ENCODE measurements at places on chromosomes 2 and 18.

- no peak for DNase-seq
Observed at GRCh38 chr2:120930864-120931263, 195.2 kb downstream of the GLI2 start.

DNA sequence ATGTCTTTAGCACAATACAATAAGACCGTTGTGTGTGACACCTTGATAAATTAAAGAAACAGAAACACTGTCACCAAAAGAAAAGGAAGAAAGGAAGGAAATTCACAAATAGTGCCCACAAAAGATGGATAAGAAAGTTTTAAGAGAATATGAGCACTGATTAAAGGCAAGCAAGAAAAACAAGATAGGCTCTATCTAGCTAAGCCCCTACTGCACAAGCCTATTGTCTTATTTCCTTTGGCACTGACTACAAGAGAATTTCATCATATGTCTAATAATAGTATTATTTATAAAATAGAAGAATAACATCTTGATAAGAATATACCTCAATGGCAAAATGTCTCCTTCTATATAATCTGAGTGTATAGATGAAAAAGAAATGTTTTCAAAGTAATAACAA, 335.7 kb downstream of the NCKAP5 start:
- DNase-seq: no peak

- DNase-seq: no peak
Observed at GRCh38 chr2:150575861-150576260, 88.4 kb upstream of the RND3 start.

GRCh38 chr2:219323434-219323833, 9.1 kb downstream of the RESP18 start:
- no peak for DNase-seq

DNA sequence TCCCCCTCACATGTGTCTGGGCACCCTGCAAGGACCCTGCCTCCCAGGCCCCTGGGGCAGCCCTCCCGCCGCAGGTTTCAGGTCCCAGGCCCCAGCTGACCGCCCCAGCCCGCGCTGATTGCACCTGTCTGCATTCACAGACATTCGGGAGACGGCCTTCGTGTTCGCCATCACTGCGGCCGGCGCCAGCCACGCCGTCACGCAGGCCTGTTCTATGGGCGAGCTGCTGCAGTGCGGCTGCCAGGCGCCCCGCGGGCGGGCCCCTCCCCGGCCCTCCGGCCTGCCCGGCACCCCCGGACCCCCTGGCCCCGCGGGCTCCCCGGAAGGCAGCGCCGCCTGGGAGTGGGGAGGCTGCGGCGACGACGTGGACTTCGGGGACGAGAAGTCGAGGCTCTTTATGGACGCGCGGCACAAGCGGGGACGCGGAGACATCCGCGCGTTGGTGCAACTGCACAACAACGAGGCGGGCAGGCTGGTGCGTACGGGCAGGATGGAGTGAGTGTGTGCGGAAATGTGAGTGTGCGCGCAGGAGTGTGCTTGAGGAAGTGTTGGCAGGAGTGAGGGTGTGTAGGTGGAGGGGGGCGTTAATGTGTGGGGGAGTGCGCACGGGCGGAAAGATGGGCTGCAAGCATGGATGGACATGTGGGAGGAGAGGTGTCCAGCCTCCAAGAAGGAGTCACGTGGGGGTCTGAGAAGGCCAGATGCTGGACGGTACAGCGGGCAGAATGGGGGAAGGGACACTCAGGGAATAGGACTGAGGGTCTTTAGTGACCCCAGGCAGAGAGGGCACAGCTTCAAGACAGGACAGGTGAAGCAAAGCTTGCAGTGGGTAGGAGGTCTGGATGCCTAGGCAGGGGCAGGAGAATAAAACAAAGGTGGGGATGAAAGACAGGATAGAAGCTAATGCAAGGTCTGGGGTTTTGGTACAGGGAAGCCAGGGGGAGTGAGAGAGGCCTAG, 9.0 kb upstream of the WNT10A start:
- DNase-seq: no peak

DNA sequence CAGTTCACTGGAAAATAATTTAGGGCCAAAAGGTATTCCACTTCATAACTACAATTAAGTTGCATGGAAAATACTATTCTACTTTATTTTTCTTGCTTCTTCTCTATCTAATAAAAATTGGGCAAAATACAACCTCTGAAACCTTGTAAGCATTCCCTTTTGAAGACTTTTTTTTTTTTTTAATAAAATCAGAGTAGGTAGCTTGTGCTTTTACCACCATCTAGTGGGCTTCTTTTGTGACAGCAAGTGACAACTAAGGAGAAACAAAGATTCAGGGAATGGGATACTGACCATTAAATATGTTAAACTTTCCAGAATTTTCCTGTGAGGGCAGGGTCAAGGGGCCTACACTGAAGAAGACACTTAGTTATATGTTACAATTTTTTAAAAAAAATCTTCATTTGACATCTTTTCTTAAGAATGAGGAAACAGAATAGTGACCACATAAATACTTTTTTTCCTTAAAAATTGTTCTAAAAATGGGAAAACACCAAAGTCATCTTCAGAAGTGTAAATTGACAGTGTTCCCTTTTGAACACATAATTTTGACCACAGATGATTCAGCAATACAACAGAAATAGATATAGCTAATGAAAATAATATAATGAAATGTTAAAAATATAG, 1183.2 kb upstream of the ACVR2A start:
- DNase-seq: peak; percentile 66

- DNase-seq: no peak
Observed at GRCh38 chr2:235510318-235510717, 16.5 kb downstream of the AGAP1 start.
